Muscle of leg (tissue), 16 donors: ENCODE measurements at places on chromosomes 5 and 9. TPM values are rescaled to one million over a fixed set of nuclear protein-coding genes. Genes with fewer than 3 reads are reported as not detected.

DNA sequence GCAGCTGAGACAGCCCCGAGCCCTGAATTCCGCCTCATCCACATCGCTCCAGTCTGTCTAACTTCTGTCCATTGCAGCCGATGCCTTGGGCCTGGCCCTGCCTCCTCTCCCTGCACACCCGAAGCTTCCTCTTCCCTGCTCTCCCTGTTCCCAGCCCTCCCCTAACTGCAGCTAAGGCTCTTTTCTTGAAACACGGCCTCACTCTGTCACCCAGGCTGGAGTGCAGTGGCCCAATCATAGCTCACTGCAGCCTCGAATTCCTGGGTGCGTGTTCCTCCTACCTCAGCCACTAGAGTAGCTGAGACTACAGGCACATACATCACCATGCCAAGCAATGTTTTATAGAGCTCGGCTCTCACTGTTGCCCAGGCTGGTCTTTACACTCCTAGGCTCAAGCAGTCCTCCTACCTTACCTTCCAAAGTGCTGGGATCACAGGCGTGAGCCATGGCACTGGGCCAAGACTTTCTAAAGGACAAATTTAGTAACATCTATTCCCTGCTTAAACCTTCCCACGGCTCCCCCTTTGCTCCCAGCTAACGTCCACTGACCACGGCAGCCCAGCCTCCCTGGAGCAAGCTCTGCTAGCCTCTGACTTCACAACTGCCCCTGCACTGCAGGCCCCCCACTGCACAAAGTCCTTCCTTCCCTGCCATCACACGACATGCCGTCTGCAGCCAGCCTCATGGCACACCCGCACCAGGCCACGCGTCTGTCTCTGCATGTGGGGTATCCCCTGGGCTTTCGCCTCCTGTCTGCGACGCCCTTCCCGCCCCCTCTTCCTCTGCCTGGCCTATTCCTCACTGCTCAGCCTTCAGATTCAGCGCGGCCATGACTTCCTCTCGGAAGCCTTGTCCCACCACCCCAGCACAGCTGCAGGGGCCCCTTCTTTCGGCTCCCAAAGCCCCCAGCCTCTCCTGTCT is 28.6 kb downstream of the LAMC3 start:
- DNase-seq = peak; percentile 31

DNA sequence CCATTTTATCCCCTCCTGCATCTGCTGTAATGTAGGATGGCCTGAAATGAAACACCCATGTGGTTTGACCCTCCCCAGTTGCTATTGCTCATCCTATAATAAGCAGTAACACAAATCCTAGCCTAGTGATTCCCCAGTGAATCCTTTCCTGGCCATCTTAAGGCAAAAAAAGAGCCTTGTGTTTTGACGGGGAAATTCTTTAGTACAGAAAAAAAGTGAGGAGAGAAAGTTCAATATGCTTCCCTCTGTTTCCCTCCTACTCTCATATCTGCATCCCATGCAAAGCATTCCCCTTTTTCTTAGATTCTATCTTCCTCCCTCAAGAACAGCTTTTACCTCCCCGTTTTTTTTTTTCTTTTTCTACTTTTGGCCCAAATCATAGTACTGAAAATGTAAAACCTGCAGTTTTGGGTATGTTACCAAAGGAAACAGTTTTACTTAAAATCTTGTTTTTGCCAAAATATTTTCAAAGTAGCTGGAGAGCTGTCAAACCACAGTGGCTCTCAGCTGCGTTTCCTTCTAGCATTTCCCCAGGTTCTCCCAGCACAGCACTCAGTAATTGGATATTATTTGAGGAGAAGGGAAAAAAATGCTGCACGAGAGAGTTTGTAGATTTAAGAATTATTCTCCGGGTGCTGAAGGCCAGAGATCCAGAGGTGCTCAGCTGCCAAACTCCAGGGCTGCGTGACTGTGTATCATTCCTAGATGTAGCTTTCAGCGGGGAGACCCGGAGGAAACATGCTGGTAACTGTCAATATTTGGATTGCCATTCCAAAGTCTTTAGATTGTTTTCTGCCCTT is 321.4 kb downstream of the NPR3 start:
- peak; percentile 95 for DNase-seq

- DNase-seq = no peak
These were observed 38.4 kb downstream of the TMEM252 start for GRCh38 chr9:68502279-68502678.

GRCh38 chr9:82706786-82707185 is 356.2 kb downstream of the RASEF start:
- no peak for DNase-seq

DNA sequence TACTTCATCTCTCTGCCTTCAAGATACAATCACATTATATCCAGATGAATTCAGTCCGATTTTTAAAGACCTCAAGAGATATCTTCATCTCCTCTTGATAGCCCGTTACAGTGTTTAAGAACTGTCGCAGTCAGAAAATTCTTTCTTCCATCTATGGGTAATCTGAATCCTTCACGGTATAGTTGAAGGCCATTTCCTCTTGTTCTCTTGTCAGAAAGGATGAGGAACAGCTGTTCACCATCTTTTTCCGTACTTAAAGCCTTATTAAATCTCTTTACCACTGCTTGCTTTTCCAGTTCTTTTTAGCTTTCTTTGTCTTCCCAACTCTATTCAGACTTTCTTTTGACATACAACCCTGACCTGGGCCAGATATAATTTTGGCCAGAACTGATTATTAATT is 121.8 kb downstream of the XRCC4 start:
- peak; percentile 37 for DNase-seq

- DNase-seq = peak; percentile 41
These were observed 95.6 kb downstream of the PALM2AKAP2 start for GRCh38 chr9:109875495-109876129.

DNA sequence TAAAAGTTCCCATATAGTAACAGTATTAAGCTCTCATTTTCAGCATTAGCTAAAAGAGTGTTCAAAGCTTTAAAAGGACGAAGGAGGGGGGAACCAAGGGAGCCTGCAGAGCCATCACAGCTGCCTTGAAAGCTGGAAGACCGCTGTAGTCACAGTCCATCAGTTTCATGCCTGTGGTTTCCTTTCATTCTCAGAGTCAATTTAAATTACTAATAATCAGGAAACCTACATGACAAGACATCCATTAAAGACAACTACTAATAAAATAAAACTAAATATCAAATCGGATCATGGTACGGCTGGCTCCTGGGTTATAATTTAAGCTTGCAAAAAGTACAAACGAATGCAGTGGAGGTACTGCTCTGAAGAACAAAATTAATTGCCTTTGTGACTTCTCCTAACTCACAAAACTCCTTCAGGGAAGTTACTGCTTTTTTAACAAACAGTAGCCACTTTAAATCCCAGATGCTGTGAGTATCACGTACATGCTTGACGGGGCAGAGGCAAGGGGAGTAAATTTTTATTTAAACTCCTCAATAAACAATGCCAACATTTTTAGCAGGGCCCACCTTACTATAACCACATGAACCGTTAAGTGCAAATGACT is 213.5 kb downstream of the DENND1A start:
- DNase-seq = no peak

DNA sequence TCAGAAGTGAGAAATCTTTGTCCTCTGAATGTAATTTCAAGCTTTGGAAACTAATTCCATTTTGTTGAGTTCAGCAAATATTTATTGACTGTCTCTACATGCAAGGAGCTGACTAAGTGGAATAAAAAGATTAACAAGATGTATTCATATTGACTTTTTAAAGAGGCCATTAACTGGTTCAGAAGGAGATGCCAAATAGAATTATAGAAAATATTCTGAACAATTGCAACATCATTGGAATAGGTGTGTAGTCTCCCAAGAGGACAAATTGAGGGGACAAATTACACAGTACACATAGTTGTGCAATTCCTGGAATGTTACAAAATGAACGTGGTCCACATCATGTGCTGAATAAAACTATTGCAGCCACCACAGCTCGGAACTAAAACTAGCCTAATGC is 224.2 kb downstream of the NPR3 start:
- DNase-seq = no peak

DNA sequence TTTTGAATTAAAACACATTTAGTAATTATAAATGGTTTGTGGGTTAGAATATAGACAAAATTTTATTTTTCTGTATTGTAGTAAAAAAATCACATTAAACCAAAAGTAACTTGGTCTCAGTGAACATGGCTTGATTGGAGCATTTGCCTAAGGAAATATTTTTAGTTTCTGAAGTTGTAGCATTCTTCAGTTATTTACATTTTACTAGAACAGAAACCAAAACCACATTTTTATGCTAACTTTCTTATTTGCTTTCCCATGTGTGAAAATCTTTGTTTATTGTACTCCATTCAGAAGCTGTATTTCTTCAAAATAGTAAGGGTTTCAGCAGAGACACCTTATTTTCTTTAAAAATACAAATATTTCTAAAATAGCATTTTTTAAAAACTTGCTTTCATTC is 129.9 kb downstream of the SGCD start:
- DNase-seq = no peak

- no peak for DNase-seq
These were observed 219.7 kb upstream of the CD180 start for GRCh38 chr5:67416133-67416937.

DNA sequence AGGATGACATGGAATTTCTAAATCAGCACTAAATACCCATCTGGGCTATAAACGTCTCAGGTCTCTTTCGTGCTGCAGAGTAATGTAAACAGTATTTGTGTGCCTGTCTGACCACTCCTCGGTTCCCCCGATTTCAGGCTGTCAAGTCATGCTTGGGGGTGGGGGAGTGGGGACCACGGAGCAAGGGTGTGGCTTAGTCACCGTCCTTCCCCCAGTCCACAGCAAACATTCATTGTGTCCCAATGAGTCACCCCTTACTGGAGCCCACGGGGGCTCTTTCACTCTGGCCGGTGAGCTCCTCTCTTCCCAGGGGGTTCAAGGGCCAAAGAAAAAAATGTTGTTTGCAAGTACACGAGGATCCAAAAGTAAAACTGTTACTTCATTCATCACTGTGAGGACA is 72.4 kb upstream of the ICE1 start:
- DNase-seq = no peak

GRCh38 chr9:25519286-25519685 is 159.0 kb downstream of the TUSC1 start:
- no peak for DNase-seq

DNA sequence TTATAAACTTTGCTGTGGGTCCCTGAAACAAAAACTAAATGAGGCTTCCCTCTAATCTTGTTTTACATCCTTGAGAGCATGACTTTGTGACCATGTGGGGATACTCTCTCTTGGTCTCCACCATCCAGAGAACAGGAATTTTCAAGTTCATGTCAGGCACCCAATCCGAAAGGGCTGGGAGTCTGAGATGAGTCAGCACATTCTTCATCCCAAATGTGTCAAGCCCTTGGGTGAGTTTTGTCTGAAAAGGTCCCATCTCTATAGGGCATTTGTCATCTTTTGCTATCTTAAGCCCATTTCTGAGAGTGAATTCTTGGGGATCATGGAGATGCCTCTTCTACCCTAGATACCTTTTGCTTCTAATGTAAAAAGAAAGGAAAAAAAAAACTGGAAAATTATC is 26.9 kb upstream of the RAPGEF6 start:
- no peak for DNase-seq

GRCh38 chr5:73783828-73784227 is 157.8 kb downstream of the ARHGEF28 start:
- peak; percentile 42 for DNase-seq

GRCh38 chr5:104541141-104541785 is 978.7 kb upstream of the NUDT12 start:
- DNase-seq = peak; percentile 96

- no peak for DNase-seq
These were observed 141.1 kb upstream of the LRRTM2 start for GRCh38 chr5:139016186-139016585.

DNA sequence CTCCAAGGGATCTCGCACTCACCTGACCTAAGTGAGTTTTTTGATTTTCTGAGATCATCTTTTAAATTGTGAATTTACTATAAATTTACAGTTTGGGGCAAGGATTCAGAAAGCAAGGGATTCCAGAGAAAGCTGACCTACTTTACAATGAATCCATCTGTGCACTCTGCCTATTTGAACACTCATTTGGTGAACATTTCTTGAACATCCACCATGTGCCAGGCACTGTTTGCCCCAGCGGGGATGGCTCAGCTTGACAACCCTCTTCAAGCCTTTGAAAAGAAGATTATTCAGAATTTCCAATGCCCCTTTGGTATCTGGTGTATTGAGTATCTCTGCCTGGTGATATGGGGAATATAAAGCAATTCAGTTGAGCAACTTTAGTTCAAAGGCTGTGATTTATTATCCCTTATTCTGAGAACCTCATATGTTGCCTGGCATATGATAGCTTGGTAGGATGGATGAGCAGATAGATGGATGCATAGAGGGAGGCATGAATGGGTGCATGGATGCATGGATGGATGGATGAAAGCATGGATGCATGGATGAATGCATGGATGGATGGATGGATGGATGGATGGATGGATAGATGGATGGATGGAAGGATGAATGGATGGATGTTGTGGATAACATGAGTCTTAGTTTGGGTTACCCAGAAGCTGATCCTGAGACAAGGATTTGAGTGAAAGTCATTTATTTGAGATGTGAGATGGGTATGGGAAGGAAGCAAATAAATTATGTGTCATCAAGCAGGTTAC is 149.7 kb upstream of the ZNF366 start:
- no peak for DNase-seq

GRCh38 chr5:142421621-142422397 is 97.0 kb upstream of the SPRY4 start:
- no peak for DNase-seq

DNA sequence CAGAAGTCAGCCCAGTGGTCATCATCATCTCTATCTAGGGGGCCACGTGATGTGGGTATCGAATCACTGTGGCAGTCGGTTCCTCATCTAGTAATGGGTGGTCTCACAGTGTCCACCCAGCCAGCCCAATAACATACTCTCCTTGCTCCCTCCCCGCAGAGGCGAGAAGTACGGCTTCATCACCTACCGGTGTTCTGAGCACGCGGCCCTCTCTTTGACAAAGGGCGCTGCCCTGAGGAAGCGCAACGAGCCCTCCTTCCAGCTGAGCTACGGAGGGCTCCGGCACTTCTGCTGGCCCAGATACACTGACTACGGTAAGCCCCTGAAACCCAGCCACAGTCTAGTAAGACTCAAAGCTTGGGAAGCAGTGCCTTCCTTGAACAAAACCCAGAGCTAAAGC is 99.0 kb downstream of the PDE6A start:
- no peak for DNase-seq

- DNase-seq = peak; percentile 95
These were observed 92.4 kb upstream of the NR3C1 start for GRCh38 chr5:143495821-143496275.

DNA sequence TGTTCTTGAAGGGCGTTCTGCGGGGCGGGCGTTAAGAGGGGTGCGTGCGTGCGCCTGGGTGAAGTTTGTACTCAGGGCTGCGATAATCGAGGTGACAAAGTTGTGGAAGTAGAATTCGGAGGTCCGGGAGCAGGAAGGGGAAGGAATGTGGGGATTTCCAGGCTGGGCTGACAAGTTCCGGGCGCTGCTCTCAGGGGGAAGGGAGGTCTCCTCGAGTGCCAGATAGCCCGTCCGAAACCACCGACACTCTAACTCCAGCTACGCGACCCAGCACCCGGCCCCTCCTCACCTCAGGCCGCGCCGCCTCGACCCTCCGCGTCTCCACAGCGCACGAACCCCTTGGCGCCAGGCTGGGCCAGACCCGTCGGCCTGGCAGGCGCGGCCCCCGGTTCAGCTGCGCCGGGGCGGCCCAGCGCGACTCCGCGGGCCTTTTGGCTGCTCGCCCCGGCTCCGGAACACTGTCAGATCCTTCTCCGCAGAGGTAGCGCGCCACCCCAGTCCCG is at the start of gene IL6ST:
Gene IL6ST (minus strand): TSS at position 469 of the 503 bp plus-strand sequence. CDS start 18,685 bp downstream, outside the sequence.
- peak; percentile 86 for DNase-seq

The STPG3 gene
- total RNA-seq = not detected

The PTGS1 gene
- total RNA-seq = 2.7 TPM

The LCN1 gene
- total RNA-seq = not detected

The SAXO1 gene
- total RNA-seq = 0.04 TPM

The LRRTM2 gene
- 1.0 TPM for total RNA-seq
